ENCODE measurements at places on chromosomes 13 and 19.

- DNase-seq = peak; percentile 87
Observed at GRCh38 chr19:10115392-10116084, 4.0 kb downstream of the P2RY11 start.

DNA sequence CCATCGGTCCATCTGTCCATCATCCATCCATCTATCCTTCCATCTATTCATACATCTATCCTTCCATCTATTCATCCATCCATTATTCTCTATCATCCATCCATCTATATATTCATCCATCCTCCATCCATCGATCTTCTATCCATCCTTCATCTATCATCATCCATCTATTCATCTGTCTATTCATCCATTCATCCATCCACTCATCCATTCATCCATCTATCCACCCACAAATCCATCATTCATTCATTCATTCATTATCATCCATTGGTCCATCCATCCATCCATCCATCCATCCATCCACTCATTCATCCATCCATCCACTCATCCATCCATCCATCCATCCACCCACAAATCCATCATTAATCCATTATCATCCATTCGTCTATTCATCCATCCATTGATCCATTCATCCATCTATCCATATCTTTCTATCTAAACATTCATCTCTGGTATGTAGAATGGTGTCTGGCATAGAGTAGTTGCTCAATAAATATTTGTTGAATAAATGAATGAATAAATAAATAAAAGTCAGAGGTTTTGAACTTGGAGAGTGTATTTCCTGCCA lies 36.6 kb downstream of the ZNF536 start:
- DNase-seq = no peak

DNA sequence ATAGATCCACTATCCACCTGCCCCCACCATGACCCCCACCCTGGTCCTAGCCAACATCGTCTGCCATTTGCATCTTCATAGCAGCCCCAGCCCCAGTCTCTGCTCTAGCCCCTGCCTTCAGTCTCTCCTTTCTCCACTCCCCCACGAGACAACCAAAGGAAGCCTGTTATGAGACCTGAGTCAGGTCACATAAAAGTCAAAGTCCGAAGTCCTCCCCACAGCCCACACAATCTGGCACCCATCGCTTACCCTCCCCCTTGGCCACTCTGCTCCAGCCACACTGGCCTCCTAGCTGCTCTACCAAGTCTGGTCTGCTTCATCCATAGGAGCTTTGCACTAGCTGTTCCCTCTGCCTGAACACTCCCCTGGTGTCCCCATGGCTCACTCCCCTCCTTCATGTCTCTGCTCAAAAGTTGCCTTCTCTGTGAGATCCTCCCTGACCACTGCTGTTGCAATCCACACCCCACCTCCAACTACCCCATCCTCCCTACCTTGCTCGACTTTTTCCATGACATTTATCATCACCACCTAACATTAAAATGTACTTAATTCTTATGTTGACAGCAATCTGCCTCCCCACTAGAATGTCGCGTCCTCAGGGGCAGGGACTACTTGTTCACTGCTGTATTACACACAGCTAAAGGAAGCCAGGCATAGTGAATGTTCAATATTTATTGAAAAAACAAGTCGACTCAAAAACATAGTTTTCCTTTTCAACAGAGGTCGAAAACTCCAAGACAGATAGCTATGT lies 1.2 kb upstream of the PLEKHG2 start:
- DNase-seq = peak; percentile 97

DNA sequence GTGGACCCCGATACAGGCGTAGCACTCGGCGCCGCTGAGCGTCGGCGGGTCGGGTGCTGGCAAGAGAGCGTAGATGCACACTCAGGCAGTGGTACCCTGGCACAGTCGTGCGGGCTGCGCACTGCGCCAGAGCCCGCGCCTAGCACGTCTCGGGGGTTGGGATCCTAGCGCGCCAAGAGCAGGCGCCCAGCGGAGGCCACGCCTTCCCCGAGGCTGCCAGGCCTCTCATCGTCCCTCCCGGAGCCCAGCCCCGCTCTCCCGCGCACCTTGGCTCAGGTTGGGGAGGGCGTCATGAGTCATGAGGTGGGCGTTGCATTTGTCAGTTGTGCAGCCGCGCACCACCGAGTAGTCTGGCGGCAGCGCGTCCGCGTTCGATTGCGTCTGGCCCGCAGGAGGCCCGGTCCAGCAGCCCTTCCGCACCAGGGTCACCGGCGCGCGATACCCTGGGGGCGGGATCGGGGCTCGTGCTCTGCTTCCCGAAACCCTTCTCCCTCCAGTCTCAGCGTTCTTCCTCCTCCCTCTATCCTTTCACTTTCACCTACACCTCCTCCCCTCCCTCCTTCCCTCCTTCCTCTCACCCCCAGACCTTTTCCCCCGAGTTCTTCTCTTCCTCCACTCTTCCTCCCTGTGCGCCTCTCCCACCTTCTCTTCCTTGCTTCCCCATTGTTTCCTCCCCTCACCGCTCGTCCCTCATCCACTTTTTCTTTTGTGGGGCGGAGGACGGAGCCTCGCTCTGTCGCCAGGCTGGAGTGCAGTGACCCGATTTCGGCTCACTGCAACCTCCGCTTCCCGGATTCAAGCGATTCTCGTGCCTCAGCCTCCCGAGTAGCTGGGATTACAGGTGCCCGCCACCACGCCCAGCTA lies 3.5 kb downstream of the LYPD5 start:
- no peak for DNase-seq

- no peak for DNase-seq
Observed at GRCh38 chr13:109111141-109111540, 481.7 kb downstream of the MYO16 start.

DNA sequence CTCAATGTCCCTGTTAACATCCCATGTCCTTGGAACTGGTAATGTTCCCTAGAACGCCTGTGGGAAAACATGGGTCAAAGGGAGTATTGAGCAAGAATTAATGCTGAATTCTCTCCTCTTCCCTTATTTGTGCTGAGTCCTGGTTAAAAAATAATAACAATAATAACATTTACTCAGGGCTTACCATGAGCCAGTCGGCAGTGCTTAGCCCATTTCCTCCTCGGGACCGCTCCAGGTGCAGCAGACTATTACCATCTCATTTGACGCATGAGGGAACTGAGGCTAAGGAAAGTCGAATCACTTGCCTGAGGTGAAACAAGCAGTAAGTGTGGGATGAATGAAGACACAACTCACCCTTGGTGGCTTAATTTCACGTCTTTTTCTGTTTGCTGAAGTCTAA lies 33.6 kb upstream of the SLC15A1 start:
- no peak for DNase-seq

DNA sequence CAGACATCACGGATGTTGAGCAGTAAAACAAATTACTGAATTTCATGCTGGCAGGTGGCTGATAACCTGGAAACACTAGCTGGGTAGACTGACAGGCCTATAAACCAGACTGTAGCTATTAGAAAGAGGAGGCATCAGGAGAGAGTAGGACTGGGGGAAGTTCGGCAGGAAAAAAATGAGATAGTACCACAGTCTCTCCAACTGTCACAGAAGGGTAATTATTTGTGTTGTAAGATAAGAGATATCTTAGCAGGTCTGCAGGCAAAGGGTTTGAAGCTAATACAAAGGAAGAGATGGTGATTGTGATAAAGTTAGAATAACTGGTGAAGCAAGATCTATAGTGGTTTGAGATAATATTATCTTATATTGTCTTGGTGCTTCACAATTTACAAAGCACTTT lies 41.7 kb downstream of the MIPEP start:
- no peak for DNase-seq

DNA sequence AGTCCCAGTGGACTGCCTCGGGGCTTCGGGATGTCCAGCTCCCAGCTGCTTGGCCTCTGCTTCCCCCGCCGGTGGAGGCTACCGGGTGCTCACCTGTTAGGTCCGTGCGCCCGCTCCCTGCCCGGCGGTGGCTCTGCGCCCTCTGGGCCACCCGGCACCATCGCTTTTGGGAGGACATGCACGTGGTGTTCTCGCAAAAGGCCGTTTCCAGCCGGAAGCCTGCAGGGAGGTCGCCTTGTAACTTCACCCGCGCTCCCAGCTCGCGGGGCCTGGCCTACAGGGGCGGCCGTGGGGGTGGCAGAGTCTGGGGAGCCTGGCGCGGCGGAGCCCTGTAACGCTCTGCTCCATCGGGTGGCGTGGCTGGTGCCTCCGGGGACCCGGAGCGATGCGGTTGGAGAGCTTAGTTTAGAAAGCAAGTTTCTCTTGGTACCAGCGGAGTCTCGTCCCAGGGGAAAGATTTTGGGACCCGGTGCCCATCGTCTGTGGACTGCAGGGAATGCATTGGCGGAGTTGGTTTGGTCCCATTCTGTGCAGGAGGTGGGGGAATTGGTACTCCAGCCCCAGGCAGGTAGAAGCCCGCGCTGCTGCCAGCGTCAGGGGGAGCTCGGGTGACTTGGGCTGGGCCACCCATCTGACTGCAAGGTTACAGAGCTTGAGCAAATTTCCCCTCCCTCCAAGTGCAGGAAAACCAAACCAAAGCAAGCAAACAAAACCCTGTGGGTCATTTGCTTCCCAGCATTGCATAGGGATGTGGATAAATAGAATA lies 673 bp downstream of the SPATA13 start:
- no peak for DNase-seq

DNA sequence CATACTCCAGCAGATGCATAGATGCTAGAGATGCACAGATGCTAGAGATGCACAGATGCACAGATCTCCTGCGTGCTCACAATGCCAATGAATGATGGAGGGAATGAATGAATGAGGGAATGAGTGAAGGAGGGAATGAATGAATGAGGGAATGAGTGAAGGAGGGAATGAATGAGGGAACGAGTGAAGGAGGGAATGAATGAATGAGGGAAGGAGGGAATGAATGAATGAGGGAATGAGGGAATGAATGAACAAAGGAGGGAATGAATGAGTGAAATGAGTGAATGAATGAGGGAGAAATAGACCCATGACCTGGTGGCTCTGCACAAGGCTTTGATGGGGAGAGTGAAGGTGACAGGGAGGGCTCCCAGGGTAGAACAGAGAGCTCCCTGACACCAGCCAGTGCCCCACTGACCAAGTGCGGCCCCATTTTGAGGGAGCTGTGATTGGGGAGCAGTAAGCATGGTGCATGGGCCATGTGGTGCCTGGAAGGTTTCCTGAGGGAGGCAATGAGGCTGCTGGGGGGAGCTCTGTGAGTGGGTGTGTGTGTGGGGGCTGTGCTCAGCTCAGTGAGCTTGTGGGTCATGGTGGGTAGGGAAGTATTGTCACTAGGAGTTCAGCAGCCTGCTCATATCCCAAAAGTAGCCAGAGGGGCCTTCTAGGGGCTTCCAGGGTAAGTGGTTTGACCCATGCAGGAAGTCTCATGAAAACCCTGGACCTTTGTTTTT lies 12.7 kb downstream of the SLC27A1 start:
- DNase-seq = no peak

DNA sequence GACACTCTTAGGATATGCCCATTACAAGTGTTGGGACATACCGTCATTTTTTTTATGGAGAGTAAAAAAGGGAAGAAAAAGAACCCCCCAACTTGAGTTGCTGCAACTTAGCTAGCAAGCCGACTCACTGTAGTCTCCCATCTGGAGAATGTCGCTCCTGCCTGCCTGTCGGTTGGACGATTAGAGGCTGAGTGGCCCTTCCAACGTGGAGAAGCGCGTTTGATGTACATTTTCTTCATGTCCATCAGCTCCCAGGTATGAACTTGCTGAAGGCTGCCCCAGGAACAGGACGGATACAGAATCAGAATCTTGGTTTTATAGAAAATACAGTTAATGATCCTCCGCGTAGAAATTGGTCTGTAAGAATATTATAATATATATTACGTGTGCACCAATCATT lies 189.0 kb upstream of the SOX1 start:
- DNase-seq = no peak

GRCh38 chr13:100483841-100484381 lies 104.7 kb downstream of the GGACT start:
- DNase-seq = no peak

- DNase-seq = no peak
Observed at GRCh38 chr19:9953802-9954542, 17.7 kb upstream of the OLFM2 start.

GRCh38 chr19:51317968-51318367 lies 6.5 kb downstream of the IGLON5 start:
- DNase-seq = no peak

DNA sequence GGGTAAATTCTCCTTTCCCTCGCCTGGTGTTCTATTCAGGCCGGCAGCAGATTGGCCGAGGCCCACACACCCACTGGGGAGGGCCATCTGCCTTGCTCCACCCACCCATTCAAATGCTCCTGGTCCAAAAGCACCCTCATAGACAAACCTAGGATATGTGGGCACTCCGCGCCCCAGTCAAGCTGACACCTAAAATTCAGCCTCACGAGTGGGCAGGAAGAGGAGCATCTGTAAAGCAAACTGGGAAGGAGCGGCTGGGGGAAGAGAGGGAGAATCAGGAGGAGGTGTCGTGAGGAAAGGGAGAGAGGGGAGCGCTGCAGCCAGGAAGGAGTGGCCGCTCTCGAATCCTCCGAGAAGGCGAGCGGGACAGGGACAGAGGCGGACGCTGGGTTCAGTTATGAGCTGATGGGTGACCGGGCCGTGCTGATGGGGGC lies 136.9 kb downstream of the USP12 start:
- no peak for DNase-seq

DNA sequence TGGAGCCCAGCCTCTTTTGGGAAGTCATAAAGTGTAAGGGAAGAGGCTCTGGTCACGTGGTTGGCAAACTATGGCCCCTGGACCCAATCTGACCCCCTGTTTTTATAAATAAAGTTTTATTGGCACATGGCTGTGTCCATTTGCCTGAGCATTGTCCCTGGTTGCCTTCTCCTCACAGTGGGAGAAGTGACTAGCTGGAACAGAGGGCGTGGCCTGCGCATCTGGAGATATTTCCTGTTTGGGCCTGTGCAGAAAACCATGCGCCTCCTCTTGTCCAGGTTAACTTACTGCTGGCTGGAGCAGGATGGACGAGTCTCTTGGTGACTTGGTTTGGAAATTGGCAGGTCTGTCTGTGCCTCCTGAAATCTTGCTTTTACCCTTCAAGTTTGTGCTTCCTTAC lies 48.3 kb downstream of the KDM4B start:
- DNase-seq = no peak

DNA sequence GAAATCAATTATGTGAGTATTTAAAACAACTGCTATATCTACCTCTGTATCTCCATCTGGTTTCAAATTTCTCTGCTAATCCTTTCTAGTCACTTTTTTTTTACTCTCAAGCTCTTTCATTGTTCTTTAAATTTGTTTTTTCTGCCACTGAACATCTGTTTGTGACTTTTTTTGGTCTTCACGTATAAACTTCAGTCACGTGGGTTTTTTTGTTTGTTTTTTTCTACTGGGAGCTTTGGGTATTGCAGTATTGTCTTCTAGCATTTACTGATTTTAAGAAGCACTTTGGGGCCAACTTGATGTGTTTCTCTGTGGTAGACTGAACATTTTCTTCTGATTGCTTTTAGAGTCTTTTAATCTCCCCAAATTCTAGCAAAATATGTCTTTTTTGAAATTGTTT lies 262.6 kb upstream of the RXFP2 start:
- no peak for DNase-seq

- no peak for DNase-seq
Observed at GRCh38 chr13:20173116-20173746, 12.4 kb upstream of the GJA3 start.

- DNase-seq = no peak
Observed at GRCh38 chr13:112756967-112757758, 67.3 kb downstream of the ATP11A start.

- DNase-seq = no peak
Observed at GRCh38 chr13:48923376-48923775, 52.3 kb upstream of the FNDC3A start.

GRCh38 chr19:56594783-56595547 lies at the start of gene ZNF71:
Gene ZNF71, plus strand, starts transcription at chr19:56595302. Its CDS starts 6,257 bp downstream, at chr19:56601559.
- DNase-seq = no peak

- peak; percentile 40 for DNase-seq
Observed at GRCh38 chr13:112684071-112684845, 5.6 kb upstream of the ATP11A start.

- no peak for DNase-seq
Observed at GRCh38 chr19:36152019-36152351, 262 bp downstream of the COX7A1 start.
